ENCODE measurements at places on chromosomes 16 and 17. TPM values are rescaled to one million over a fixed set of nuclear protein-coding genes. Genes with fewer than 3 reads are reported as not detected.

GRCh38 chr17:67056746-67057490, 12.6 kb downstream of the CACNG1 start:
- DNase-seq: no peak

- no peak for DNase-seq
These were observed 19.0 kb downstream of the SLC7A5 start for GRCh38 chr16:87850009-87851006.

DNA sequence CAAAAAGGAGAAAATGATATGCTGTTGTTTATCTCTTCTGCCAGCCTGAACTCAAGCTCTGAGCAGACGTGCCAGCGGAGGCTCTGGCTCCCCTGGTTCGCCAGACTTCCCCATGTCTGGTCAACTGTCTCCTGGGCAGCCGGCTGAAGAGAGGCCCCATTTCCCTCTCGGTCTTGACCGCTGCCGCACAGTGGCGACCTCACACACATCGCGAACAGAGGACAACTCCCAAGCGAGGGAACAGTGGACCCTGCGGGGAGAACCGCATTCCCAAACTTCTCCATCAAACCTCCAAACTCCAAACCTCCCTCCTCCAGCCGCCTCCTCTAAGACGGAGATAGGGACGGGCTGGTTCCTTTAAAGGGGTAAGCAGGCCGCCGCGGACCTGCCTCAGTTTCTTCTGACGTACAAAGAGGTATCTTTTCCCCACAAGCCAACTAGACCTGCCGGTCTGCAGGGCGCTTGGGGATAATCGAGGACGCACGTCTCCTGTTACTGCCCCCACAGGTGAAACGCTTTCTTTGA, 24.9 kb upstream of the RFFL start:
- DNase-seq: peak; percentile 35

The KRT25 gene
- 0.04 TPM for polyA plus RNA-seq

GRCh38 chr17:3754458-3755334, 31.0 kb downstream of the HASPIN start:
- peak; percentile 68 for DNase-seq

GRCh38 chr17:2070241-2071023, 15.5 kb downstream of the HIC1 start:
- no peak for DNase-seq

The CTRB1 gene
- polyA plus RNA-seq: not detected

GRCh38 chr16:77885571-77886295, 97.4 kb downstream of the VAT1L start:
- no peak for DNase-seq

DNA sequence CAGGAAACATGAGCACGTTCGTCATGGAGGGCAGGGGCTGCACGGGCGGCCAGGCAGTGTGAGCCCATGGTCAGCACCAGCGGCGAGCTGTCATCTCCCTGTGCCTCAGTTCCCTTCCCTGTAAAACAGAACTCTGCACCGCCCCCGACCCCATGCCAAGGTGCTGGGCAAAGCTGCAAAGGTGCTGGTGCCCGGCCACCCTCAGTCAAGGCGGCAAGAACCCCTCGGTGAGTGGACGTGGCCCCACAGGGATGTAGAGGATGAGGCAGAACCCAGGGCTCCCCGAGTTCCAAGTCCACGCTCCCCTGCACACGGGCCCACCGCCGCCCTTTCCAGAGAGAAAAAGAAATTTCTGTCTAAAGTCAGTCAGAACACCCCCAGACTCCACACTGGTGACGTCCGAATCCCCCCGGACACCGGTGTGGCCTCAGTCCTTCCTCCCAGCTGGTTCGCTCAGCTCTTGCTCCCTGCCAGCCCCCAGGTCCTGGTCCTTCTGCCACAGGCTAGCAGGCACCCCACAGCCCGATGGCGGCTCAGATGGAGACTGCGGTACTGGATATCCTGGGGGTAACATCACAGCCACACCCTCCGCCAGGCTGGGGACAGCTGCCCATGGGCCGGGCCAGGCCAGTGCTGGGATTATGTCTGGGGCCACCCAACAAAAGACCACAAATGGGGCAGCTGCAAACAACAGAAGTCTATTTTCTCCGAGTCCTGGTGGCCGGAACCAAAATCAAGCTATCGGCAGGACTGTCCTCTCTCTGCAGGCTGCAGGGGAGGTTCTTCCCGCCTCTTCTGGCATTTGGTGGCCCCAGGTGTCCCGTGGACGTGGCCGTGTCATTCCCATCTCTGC, 14.4 kb upstream of the BAHCC1 start:
- no peak for DNase-seq

The NT5M gene
- polyA plus RNA-seq: 7.4 TPM

The HLF gene
- polyA plus RNA-seq: 7.1 TPM

DNA sequence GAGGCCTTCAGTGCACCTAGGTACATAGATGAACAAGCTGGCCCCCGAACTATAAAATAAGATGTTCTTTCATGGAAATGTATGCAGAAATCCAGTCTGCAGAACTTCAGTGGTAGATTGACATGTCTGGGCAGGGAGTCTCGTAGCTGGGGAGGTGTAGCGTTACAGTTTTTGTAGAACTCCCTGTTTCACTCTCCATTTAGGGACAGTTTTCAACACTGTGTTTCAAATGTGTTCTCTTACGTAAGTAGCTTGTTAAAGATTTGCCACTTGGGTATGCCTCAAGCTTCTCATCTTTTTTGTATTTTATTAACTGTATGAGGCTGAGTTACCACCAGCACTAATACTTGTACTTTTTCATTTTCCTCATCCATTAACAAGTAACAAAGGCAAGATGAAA, 46.6 kb downstream of the PLD6 start:
- DNase-seq: no peak

The ATXN1L gene
- polyA plus RNA-seq: 36.5 TPM

GRCh38 chr17:48439875-48440505, 10.0 kb upstream of the SKAP1 start:
- DNase-seq: no peak

- DNase-seq: no peak
These were observed 26.7 kb downstream of the SDK2 start for GRCh38 chr17:73617501-73617900.

GRCh38 chr17:62614142-62614541, 13.3 kb upstream of the MRC2 start:
- DNase-seq: no peak
